ENCODE measurements at places on chromosomes 3 and 15.

DNA sequence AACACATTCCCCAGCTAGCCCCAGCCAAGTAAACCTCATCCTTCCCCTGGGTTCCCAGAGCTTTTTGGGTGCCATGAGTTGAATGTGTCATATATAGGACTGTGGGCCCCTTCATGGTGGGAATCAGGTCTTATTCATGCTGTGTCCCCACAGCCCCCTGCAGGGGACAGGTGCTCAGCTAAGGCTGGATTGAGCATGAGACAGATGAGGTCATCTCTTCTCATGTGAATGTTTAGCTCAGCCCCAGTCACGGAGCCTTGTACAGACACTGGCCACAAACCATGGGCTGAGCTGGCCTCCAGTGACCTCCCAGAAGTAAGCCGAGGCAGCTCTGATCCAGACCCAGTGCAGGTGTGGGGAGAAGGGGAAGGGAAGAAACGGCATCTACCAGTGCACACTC lies 70.7 kb downstream of the C3orf70 start:
- DNase-seq, result no peak

GRCh38 chr3:130748467-130748861 lies 1.8 kb upstream of the PIK3R4 start:
- DNase-seq, result no peak

DNA sequence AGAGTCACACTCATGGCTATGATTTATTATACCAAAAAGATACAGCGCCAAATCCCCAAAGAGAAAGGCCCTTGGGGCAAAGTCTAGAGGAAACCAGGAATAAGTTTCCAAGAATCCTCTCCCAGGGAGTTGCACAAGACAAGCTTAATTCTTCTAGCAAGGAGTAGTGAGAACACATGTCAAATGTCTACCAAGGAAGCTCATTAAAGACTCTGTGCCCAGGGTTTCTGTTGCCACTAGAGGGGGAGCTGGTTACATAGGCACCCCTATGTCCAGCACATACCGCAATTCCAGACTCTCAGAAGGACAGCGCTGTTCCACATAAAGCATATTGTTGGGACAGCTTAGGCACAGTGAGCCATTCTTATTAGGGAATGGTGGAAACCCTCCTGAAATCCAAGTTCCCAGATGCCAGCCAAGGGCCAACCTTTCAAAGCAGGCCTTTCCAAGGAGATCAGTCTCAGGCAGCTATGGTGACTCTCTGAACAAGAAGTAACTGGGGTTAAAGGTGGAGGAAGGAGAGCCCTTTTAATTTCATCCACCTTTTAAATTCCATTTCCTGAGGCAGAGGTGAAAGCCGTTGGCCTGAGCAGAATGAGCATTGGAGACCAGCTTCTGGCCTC lies 194.2 kb downstream of the UACA start:
- DNase-seq, result peak; percentile 56

- DNase-seq, result no peak
Measured at GRCh38 chr3:57948080-57948671, 60.0 kb upstream of the FLNB start.

DNA sequence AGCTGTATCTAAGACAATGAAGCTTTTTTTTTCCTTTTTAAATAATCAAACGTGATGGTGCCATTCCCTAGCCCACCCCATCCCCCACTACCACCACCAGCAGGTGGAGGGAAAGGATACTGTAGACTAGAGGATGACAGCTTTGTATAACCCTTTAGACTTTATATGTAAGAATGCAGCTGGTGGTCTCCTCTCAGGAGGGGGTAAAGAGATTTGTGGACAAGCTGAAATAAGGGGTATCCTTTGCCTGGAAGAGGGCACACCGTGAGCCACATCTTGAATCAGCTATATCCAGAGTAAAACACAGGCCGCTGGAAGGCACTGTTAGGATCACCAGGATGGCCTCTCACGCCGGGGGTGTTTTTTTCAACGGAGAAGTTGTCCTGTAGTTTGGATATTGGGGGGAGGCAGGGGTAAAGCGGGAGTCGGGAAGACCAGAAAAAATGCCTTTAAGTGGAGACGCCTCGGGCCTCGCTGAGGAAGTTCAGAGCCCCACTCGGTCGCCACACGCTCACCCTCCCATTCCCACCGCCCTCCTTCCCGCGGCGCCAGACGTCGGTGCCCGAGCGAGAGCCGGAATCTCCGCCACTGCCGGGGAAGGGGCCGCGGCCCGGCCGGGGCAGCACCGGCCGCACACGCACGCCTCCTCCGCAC lies 986 bp downstream of the KPNA4 start:
- no peak for DNase-seq

GRCh38 chr3:194571491-194572142 lies 61.6 kb downstream of the TMEM44 start:
- no peak for DNase-seq

GRCh38 chr3:122621112-122621511 lies 43.7 kb downstream of the PARP15 start:
- DNase-seq, result no peak

- no peak for DNase-seq
Measured at GRCh38 chr3:138448631-138449030, 14.2 kb downstream of the ESYT3 start.

GRCh38 chr3:188812198-188812597 lies 359.6 kb upstream of the TPRG1 start:
- DNase-seq, result no peak

GRCh38 chr15:47188758-47189507 lies 528.4 kb upstream of the SEMA6D start:
- no peak for DNase-seq

DNA sequence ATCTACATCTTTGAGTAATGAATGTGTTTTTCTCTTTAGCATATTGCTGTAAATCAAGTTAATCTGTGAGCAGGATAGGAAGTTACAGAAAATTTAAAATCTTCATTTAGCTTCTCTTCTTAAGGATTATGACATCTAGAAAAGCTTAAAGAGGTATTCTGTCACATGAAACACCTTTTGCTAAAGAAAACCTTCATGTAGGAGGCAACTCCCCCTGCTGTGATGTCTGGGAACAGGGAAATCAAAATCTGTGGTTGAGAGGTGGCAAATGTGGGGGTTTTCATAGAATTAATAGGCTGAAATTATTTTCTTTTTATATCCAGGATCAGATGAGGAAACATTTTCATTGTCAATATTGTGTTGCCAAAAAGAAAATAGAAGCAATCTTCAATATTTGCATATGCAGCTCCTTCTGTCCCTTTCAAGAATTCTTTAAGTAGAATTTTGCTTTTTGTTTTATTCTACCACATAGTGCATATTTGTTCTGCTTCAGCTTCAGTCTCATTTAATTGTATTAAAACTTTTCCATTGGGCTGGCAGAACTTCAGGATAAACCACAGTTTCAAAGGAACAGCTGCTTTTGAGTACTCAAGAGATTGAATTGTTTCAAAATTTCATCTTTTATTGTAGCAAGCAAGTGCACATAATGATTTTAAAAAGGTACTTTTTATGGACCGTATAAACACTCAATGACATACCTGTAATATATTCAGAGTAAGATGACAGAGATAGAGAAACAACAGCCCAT lies 128.4 kb downstream of the RAP2B start:
- no peak for DNase-seq

GRCh38 chr3:16140894-16141285 lies 33.6 kb upstream of the GALNT15 start:
- DNase-seq, result no peak

- no peak for DNase-seq
Measured at GRCh38 chr3:164208821-164209220, 869.5 kb downstream of the SI start.

DNA sequence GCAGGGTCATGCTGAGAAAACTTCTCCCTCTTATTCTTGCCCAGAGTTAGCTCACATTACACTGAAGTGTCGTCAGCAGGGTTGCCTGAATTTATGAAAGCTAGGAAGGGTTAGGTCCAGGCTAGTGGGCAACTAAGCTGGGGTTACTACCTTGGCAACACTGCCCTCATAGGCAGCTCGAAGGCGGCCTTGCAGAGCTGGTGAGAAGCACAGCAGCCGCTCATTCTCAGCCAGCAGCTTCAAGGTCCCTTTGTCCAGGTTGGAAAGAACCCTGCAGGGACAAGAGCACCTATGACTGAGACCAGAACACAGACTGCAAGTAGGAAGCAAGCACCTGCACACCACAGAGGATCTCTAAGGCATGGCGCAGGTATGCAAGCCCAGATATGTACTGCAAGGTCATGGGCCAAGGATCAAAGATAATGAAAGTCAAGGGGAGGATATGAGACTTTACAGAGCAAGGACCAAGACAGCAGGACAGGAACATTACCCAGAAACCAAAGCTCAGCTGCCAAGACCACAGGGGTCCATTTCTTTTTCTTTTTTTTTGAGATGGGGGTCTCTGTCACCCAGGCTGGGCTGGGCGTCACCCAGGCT lies 2.8 kb downstream of the CDAN1 start:
- DNase-seq, result no peak
